ENCODE measurements at places on chromosomes 11 and 22.
A peak's percentile ranks its signal among the peaks of the same experiment; 100 is the strongest.

DNA sequence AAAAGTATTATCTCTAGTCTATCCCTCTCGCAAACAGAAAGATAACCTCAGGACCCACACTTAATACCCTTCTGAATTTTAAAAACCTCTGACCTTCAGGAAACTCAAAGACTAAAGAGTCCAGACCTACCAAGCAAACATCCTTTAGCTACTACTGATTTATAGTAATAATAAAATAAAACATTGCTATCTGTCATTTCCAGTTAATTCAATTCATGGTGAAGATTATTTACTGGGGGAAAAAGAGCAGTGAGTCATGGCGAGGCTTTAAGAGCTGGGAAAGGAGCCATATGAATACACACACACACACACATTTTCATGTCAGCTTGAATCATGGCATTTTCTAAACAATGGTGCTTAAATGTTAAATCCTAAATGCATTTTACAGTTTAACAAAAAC lies 87.1 kb downstream of the FAM76B start:
- peak; percentile 82 for DNase-seq

DNA sequence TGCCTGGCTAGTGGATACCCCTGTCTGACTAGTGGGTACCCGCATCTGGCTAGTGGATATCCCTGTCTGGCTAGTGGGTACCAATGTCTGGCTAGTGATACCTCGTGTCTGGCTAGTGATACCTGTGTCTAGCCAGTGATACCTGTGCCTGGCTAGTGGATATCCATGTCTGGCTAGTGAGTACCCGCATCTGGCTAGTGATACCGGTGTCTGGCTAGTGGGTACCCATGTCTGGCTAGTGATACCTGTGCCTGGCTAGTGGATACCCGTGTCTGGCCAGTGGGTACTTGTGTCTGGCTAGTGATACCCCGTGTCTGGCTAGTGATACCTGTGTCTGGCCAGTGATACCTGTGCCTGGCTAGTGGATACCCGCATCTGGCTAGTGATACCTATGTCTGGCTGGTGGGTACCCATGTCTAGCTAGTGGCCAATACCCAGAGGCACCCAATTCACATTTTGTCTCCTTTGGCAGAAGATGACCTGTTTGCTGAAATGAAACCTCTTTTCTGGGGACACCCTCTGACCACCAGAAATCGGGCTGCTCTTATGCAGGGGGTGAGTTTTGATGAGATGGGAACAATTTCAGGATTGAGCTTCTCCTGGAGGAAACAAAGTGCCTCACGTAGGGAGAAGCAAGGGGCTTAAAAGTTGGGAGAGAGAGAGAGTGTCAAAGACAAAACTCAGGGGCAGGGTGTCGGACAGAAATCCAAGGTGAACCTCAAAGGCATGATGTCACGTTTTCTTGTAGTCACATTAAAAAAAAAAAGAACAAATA lies 63.4 kb downstream of the SMIM38 start:
- no peak for DNase-seq

- DNase-seq: peak; percentile 41
Observed at GRCh38 chr11:131938351-131938751, 567.9 kb downstream of the NTM start.

DNA sequence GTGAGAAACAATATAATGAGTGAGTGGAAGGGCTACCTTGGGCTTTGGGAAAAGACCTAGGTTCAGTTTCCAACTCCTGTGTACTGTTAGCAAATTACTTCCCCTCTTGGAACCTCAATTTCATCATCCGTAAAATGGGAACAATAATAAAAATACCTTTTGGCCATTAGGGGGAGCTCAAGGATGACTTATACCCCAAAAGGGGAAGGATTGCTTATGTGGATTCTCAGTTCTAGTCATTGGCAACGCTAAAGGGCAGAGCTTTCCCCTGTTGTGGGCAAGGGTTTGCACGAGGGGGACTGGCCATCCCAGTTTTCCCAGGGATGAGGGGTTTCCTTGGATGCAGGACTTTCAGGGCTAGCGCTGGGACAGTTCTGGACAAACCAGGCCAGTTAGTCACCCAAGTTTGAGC lies 3.1 kb upstream of the COMMD9 start:
- peak; percentile 53 for DNase-seq

GRCh38 chr11:74540270-74540669 lies 46.7 kb upstream of the LIPT2 start:
- no peak for DNase-seq

GRCh38 chr22:47780281-47780875 lies 1017.9 kb downstream of the TBC1D22A start:
- no peak for DNase-seq

- DNase-seq: no peak
Observed at GRCh38 chr11:114928260-114928870, 250.0 kb downstream of the NXPE2 start.

DNA sequence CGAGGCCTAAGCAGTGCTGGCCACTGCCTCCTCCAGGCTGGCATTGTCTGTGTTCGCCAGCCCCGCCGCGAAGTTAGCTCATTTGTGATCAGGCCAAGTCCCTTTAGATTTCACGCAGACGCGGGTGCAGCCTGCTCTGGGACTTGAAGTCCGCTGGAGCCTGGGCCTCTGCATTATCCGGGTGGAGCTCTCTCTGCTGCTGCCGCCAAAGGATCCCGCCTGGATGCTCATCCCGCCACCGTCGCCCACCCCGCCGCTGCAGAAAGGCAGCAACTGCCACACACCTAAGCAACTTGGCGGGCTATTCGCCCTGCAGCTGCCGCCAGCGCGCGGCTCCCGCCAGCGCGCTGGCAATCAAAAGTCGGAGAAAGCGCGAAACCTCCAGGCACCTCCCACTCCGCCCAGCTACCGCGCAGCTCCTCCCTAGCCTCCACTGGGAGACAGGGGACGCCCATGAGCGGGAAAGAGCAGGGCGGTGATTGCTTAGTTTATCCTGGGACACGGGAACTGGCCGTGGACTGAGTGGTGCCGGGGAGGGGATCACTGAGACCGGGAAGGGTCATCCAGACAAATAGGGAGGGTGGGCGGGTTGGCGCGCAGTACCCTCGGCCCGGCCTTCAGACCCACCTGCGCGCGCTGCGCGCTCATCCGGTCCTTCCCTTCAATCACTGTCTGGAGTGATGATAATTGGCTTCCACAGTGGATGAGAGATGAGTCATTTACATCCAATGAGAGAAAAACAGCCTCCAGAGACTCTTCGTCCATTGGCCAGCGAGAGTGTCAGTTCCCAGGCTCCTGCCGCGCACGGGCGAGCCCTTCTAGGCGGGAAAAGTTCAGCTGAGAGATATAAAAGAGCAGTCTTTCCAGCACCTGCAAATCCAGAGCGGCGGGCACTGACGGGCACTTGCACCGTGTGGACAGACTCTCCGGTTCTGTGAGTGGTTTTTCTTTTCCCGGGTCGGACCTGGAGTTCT lies at the start of gene FAM111B:
Gene FAM111B (plus strand): TSS at position 875 of the 974 bp plus-strand sequence. CDS start 2,389 bp downstream, outside the sequence.
- peak; percentile 95 for DNase-seq

DNA sequence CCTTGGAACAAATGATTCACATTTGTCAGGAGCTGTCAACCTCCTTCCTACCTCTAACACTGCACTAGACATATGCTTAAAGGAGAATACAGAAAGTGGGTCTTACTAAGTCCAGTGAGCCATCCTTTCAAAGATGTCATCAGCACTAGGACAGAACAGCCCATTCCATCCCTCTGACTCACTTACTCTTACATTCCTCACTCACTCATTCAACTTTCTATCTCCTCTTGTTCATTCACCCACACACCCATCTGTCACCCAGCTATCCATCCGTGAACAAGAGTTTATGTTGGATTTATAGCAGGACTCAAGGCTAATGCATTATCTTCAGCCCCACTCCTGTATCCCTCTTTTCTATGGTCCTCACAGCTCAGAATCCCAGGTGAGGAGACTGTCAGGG lies 9.1 kb downstream of the INSC start:
- peak; percentile 90 for DNase-seq

GRCh38 chr22:26314171-26314570 lies 114.9 kb upstream of the ASPHD2 start:
- no peak for DNase-seq

- DNase-seq: no peak
Observed at GRCh38 chr11:74630043-74630442, 37.7 kb downstream of the POLD3 start.

- peak; percentile 48 for DNase-seq
Observed at GRCh38 chr22:27489178-27489675, 312.3 kb downstream of the MN1 start.

Data from epithelial cell of esophagus (primary cell).